ENCODE measurements at places on chromosomes 4 and X. TPM values are rescaled to one million over a fixed set of nuclear protein-coding genes. Genes with fewer than 3 reads are reported as not detected.

Gene ANK2
- total RNA-seq = 3.7 TPM

Gene GABRG1
- total RNA-seq = not detected

Gene GNRHR
- total RNA-seq = not detected

Gene F11
- not detected for total RNA-seq

Gene TMPRSS11F
- not detected for total RNA-seq

Gene HTR2C
- total RNA-seq = not detected

Gene SPACA5
- not detected for total RNA-seq

Gene DDIT4L
- total RNA-seq = 2.4 TPM

Gene GLOD5
- total RNA-seq = not detected

Gene ATP6AP2
- total RNA-seq = 76.7 TPM

Gene IL13RA2
- total RNA-seq = not detected

Gene FTHL17
- total RNA-seq = not detected

Gene GASK1B
- total RNA-seq = not detected

Gene GPR119
- not detected for total RNA-seq

Gene PNMA3
- 2.4 TPM for total RNA-seq
